Fibroblast of lung (primary cell): ENCODE measurements at places on chromosomes 7 and 10. TPM values are rescaled to one million over a fixed set of nuclear protein-coding genes. Genes with fewer than 3 reads are reported as not detected.

ABCB4 gene
- total RNA-seq: 0.26 and 0.66 TPM in 2 replicates

DNA sequence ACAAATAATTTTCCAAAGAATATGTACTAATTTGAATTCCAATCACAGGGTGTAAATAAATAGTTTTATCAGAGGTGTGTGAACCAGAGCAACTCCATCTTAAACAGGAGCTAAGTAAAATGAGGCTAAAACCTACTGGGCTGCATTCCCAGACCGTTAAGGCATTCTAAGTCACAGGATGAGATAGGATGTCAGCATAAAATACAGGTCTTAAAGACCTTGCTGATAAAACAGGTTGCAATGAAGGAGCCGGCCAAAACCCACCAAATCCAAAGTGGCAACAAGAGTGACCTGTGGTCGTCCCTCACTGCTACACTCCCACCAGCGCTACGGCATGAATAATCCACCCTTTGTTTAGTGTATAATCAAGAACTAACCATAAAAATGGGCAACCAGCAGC lies 291.7 kb upstream of the SEMA3D start:
- DNase-seq: no peak

DNA sequence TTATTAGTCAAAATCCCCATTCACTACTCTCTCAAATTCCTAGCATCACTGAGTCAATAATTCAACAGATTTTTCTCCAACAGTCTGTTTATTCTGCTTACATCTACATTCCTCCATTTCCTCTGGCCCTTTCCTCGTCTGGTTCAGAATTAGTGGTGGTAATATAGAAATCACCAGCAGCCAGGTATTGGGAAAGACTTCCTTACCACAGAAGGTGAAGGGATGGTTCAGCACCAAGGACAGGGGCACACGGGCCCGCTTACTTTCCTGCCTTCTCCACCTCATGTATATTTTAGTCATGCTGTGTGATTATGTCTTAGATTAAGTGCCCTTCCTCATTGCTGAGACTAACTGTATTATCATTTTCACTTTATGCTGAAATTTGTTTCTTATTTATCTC lies 70.4 kb upstream of the APBB1IP start:
- DNase-seq: peak; percentile 35

RNF32 gene
- total RNA-seq: 2.6 and 2.8 TPM in 2 replicates

- peak; percentile 7 for DNase-seq
Measured at GRCh38 chr10:93703066-93703465, 674 bp upstream of the FRA10AC1 start.
